NCI-H1048 (cell line): ENCODE measurements at places on chromosomes 4 and X.

DNA sequence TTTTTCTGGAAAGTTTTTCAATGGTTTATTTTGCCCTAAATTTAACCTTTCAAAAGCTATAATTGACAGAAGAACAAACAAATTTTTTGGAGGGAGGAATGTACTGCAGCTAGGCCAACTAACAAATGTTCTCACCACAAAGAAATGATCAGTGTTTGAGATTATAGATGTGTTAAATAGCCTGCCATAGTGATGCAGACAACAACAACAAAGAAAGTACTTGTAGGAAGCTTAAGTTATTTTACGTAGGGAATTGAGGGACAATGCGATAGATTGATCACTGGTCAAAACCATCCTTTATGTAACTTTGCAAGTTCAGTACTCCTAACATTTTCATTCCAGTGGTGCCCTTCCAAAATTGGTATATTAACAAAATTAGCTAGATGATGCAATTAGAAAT lies 340.4 kb downstream of the SH3BGRL start:
- DNase-seq, result no peak

DNA sequence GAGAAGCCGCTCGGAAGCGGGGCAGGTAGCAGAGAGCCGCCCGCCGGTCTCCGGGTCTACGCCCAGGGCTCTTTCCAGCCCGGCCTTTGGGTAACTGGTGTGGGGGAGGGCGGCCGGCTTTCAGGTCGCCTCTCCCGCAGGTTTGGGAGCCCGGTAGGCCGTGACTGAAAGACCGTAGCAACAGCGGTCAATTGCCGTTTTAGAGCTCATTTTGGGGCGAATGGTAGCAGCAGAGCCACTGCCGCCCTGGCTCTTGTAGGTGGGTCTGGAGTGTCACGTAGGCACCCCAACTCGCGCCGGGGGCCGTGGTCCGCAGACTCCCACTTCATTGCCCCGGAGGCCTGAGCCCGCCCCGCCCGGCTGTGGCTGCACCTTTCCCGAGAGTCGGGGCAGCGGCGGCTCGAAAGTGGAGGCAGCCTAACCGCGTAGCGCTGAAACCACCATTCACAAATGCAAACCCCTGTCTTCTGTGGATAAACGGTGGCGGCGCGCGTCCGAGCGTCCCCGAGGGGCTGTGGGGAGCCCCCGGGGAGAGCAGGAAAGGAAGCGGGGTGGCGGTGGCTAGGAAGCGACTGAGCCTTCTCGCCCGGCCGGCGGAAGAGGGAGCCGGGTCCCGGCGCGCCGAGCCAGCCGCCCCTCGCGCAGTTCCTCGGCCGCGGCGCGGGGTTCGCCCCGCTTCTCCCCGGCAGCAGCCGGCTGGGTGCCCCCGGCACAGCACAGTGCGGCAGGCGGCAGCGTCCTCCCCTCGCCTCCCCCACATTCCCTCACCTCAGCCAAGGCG lies 2185.1 kb upstream of the TENM3 start:
- DNase-seq, result no peak

DNA sequence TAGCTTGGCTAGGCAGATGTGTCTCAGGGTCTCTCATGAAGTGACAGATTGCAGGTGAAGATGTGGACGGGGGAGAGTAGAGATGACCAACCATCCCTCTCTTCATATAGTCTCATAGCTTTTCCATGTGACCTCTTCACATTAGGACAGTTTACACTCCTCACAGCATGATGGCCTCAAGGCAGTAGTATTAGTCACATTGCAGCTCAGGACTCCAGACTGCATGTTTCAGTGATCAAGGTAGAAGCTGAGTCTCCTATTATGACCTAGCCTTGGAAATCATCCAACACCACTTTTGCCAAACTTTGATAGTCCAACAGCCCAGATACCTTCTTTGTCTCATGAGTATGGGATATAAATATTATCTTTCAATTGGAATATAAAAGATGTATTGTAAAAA lies 147.7 kb downstream of the GASK1B start:
- DNase-seq, result no peak

DNA sequence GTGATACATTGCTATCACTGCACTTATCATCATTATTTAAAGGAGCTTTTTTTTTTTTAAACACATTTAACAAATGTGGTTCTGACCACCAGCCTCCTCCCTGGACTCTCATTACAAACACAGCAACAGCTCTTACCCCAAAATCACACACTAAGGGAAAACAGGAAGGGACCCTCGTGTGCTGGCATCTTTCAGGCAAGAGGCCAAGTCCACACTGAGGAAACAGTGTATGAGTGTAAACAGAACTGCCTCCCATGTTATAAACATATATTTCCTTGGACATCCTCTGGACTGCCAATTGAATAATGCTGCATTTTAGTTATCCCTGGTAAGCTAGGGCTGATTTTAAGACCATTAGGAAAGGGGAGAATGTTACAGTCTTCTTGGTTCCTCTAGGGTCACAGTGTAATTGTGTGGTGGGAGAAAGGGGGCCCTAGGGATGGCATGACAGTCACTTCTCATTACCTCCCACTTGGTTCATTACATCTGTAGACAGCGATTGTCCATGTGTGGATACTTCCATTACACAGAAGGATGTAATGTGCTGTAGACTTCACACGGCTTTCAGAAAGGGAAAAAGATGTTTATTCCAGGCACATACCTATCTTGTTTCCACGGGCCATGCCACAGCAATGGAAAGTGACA lies 244.6 kb upstream of the TET2 start:
- DNase-seq, result no peak

DNA sequence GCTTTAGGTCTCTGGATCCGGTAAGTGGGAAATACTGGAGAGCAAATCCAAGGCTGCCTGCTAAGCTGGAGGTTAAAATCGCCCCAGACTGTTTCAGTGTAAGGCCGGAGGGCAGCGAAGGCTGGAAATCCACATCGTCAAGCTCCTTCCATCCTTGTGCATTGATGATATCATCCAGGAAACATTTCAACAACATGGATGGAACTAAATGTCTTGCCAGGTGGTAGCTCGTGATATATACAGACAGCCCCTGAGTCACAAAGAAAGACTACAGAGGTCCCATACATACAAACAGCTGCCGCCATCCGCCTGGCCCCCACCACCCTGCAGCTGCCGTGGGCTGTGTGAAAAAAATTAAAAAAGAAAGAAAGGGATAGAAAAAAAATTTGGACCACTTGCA lies 148.9 kb upstream of the RBPJ start:
- no peak for DNase-seq

GRCh38 chrX:39226251-39226650 lies 425.0 kb downstream of the MID1IP1 start:
- no peak for DNase-seq

DNA sequence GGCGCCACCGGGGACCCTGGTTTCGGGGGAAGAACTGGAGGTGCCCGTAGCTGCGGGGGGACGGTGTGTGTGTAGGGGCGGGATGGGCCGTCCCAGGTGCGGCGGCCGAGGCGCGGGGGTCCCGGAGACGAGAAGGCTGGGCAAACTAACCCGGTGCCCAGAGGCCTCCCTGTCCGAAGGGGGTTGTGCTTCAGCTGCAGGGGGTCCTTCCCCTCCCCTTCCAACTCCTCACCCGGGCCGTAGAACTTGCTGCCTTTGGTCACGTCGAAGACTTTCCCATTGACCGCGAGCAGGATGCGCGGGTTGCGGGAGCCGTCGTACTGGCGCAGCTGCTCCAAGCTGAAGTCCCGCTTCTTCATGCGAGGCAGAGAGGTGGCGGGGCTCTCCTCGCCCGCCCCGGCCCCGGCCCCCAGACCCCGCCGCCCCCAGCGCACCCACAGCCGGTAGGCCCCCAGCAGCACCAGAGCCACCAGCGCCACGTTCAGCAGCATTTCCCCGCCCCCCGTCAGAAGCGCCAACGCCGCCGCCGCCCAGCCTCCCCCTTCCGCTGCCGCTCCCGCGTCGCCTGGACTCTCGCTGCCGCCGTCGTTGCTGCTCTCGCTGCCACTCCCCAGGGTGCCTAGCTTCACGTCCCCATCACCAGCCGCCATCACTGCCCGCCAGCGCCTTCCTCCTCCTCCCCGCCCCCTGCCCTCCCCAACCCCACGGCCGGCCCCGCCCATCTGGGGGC lies at the start of gene PGRMC2:
Gene PGRMC2, minus strand, starts transcription at position 673 of the 730 bp plus-strand sequence. Its CDS starts 23 bp downstream, at position 650.
- no peak for DNase-seq

DNA sequence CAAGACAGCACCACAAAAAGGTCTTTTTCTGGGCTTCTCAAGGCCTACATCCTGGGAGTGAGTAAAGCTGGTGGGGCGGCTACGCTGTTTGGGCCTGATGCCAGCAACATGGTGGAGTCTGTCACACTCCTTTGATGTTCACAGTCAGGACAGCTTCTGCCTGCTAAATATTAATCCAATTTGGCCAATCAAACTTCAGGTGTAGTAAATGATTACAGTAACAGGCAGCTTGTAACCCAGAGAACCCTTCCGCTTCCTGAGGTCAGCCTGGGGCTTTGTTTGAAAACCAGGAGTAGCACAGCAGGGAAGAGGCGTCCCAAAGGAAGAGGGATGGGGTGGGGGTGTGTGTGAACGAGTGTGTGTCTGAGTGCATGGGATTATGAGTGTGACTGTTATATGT lies 220.4 kb downstream of the MAML3 start:
- DNase-seq, result no peak

DNA sequence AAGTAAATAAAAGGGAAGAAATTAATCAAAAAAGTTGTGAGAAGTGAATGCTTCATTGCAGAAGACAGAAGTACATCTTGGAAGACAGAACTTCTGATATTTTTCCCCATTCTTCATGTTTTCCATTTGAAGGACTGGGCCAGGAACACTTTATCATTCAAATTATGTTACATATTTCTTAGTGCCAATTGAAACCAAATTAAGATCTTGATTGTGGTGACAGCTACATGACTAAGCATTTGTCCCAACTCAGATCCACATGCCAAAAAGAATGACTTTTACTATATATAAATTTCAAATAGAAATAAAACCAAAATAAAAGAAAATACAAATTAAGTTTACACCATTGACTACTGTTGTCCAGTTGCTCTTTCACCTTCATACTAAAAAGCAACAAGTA lies 14.0 kb upstream of the FGF5 start:
- DNase-seq, result no peak

- DNase-seq, result no peak
Measured at GRCh38 chrX:112636951-112637581, 42.7 kb downstream of the LHFPL1 start.

DNA sequence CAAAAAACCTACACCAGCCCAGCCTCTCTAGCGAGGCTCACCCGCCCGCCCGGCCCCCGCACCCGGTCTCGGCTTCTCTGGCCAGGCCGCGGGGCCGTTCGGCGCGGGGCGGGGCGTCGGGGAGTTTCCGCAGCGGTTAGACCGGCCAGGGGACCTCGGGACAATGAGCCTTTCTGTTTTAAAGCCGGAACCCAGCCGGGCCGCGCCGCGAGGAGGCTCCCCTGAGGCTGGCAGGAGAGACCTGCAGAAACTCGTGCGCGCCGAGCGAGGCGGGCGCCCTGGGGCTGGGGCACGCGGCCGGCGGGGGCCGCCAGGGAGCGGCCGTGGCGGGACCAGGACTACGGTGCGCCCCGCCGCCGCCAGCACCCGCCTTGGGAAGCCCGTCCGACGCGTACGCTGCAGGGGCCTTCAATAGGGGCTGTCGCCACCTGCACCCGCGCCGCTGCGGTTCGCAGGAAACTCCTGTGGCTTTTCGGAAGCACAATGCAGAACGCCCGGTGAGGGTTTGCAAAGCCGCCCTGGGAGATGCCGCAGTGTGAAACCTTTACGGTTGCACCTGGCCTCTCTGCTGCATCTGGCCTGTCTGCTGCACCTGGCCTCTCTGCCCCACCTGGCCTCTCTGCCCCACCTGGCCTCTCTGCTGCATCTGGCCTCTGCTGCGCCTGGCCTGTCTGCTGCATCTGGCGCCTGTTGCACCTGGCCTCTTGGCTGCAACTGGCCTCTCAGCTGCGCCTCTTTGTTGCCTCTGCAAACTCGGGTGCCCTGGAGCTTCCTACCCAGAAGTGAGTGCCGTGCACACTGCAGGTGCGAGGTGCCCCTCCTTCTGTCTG lies 63.9 kb downstream of the TRAPPC11 start:
- DNase-seq, result peak; percentile 63

DNA sequence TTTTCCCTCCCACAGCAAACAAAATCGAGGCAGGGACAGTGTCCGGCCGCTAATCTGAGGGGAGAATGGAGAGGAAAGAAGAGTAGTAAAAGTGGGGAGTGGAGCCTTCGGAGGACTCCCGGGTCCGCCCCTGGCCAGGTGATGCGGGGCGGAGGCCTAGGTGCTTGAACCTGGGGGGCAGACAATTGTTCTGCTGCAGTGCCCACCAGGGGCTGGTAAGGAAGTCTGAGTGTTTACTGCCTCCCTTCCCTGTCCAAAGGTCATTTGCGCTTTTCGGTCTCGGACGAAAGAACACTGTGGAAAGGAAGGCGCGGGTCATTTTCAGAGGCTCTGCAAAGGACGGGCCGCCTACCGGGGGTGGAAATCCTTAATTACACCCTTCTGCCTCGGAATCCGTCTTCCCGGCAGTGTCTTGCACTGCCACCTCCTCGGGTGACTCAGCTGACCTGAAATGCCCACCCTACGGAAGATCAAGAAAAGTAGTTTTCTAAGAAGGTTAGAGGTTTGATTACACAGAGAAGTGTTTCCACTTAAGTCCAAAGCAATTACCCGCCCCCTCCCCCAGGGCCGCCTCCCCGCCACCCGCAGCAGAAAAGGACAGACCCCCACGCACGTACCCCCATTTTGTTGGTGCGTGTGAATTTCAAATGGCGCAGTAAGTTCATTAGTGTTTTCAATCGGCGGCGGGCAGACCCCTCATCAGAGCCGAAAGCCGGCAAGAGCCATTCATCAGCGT lies 99.9 kb upstream of the TENM3 start:
- no peak for DNase-seq

GRCh38 chr4:154944996-154945395 lies 163.9 kb downstream of the RBM46 start:
- DNase-seq, result no peak

- no peak for DNase-seq
Measured at GRCh38 chr4:38092701-38093100, 132.5 kb downstream of the PTTG2 start.

DNA sequence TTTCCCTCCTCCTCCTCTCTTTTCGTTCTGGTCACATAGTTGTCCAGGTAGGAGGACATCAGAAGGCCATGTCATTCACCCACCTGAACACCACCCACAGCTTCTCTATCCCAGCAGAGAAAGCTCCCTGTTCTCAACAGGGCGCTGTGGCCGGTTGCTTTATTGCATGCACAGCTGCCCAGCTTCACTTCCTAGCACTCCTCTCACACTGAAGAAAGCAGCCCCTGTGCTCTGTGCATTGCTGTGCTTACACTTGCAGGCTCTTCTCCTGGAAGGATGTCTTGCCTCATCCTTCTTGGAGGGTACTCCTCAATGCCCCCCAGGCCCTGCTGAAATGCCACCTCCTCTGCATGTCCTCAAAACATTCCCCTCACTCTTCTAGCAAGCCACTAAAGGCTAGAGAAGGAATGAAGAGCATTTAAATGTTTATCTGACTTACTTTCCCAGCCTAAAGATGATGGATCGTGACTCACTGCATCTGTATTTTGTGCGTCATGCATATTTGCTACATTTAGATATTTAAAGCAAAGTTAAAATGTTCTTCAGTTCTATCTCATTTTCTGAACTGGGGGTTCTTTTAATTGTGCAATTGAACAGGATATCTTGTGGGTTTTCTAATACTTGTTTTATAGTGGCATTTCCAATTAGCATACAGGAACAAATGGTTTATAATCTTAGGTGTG lies 186.4 kb upstream of the PUDP start:
- DNase-seq, result no peak
